ENCODE measurements at places on chromosomes 3 and 15.

GRCh38 chr15:83012636-83013035, 1.2 kb upstream of the C15orf40 start:
- DNase-seq = no peak

GRCh38 chr3:16767006-16767405, 117.7 kb upstream of the PLCL2 start:
- DNase-seq = no peak

DNA sequence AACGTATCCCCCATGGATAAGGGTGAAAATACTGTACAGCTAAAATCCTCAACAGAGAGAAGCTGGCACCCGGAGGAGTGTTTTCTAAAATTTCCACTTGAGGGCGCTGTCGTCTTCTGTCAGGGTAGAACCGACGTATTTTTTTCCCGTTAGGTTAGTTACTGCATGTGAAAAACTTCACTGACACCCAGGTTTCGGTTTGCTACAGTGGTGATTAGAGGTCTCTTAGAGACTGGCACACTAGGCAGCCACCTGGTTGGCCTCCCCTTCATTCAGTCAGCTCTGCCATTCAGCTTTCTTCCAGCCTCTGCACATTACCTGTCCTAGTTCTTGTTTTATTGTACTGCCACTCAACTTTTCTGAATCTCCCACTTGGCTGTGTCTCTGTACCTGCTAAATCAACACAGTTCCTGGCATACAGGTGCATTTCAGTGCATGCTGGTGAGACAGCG, 18.4 kb downstream of the CCK start:
- peak; percentile 58 for DNase-seq

GRCh38 chr3:37571269-37571668, 290.4 kb upstream of the CTDSPL start:
- DNase-seq = no peak

- DNase-seq = no peak
Measured at GRCh38 chr3:61173676-61174075, 77.6 kb downstream of the FHIT start.

DNA sequence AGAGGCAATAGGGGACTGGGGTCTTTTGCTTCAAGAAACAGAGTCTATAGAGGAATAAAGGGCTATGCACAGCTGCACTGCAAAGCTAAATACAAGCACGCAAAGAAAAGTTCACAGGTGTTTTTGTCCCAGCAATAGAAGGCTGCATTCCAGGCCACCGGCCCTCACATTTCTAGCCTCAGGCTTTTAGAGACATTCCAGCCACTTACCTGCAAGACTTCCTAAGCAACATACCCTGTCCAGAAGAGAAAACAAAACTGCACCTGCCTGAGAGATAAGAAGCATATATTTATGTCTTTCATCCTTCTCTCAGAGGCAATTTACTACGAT, 220.5 kb downstream of the OPA1 start:
- DNase-seq = no peak

DNA sequence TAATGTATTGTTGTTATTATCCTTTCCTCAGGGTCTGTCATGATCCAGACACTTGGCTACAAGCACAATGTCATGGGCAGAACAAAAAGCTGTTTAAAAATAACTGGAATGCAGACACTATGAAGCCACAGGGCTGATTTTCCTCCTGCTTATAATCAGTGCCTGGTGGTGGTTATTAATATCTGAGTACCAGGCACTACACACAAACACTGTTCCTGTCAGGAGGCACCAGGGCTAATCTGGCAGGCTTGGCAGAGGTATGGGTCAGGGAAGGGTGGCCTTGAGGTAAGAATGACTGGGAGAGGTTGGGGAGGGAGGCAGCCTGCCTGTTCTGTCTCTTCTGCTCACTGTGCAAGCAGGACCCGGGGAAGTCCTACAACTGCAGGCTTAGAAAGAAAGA, 67.2 kb downstream of the WDR76 start:
- no peak for DNase-seq

DNA sequence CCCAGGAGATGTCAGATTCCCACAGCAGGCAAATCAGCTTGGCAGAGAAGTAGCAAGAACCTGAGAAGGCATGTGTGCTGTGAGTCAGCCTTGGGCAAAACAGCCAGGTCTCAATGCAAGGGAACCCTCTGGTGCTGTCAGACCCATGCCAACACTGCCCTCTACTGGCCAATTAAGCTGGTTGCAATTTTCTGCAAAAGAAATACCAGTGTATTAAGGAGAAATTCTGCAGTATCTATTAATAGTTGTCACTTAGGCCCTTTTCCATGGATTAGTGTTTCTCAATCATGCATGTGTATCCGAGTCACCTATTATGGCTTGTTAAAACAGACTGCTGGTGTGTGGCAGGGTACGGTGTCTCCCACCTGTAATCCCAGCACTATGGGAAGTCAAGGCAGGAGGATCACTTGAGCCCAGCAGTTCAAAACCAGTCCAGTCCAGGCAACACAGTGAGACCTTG, 26.2 kb downstream of the MAP4 start:
- DNase-seq = peak; percentile 54

GRCh38 chr3:168952551-168952950, 711.0 kb downstream of the MECOM start:
- peak; percentile 24 for DNase-seq

DNA sequence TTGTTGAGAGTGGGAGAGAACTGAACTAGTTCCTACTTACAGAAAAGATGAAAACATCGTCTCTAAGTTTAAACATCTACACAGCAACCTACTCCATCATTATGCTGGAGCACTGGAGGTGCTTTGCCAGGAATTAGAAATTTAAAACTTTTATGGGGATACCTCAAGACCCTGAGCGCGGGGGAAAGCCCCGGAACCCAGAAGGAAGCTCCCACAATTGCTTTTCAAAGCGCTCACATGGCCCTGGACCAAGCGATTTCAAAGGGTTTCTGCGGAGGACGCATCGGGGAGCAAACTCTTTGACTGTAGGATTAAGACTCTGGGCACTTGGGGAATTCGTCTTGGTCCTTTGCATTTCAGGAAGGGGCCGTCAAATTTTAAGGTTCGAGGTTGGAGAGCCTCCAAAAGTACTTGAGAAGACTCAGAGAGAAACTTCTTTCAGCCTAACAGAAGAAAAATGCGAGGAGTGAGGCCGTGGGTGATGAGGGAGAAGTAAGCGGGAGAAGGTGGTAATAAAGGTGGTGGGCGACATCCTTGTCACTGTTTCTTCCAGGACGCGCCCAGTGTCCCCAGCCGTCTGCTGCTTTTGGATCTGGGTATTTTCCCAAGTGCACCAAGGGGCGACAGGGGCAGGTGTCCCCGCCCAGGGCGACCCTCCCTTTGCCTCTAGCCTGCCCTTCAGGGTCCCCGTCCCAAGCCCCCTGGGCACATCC, 591 bp downstream of the PROK2 start:
- no peak for DNase-seq

DNA sequence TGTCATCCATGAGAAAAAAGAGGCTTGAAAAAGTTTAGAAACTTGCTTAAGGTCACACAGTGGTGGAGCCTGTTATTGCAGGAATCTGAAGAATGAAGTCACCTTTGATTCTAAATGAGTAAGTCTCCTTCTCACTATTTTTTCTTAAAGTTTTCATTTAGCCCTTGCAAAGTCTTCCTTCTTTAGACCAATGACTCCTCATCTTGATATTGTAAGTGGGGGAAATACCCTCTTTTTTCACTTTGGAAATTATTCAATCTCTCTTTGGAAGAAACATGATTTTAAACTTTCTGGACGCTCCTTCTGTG, 787 bp upstream of the SLMAP start:
- DNase-seq = no peak

DNA sequence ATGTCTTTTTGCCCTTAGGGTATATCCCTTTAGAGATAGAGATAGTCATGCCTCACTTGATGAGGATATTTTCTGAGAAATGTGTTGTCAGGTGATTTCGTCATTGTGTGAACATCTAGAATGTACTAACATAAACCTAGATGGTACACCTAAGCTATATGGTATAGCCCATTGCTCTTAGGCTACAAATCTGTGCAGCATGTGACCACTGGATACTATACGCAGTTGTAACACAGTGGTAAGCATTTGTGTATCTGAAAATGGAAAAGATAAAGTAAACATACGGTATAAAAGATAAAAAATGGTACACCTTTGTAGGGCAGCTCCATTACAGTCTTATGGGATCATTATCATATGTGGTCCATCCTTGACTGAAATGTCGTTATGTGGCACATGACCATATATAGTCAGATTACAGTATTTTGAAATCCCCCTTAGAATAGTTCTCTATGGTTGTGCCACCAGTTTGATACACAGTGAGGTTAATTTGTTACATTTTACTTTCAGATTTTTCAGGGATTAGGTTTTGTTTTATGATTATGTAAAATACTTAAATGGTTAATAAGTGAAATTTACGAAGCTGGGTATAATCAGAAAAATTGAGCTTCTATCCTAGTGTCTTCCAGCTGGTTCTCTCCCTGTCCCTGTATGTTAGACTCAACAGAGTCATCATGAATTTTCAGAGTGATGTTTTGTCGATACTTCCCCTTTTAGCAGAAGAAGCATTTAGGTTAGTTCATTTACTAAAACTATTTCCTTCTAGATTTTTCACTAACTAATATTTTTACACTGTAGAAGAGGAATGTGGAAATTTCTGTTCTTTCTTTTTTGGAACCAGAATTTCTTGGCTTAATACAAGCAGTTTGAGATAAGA, 12.8 kb downstream of the SETD5 start:
- no peak for DNase-seq

DNA sequence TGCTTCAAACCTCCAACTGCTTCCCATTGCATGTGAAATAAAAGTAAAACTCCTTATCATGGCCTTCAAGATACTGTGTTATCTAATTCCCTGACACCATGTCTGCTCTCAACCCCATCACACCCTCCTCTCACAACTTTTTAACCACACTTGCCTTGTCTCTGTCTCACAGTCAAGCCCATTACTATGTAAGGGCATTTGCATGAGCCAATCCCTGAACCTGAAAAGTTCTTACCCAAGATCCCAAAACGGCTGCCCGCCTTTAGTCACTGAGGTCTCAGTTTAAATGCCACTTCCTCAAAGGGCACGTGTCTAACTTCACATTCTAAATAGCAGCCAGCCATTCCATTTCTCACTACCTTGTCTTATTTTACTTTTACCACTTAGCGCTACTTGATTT, 83.1 kb downstream of the SST start:
- no peak for DNase-seq

Data from NCI-H1105 treated with DMSO at 0.1 percent for 48 hours (cell line).